Upper lobe of left lung (tissue), 6 donors: ENCODE measurements at places on chromosomes 7 and 10. TPM values are rescaled to one million over a fixed set of nuclear protein-coding genes. Genes with fewer than 3 reads are reported as not detected.

ITPRID1 gene
- total RNA-seq: 0.30 TPM

TSPAN15 gene
- total RNA-seq: 66.3 TPM

TMEM176B gene
- 32.3 TPM for total RNA-seq

FAM25C gene
- total RNA-seq: not detected

STEAP2 gene
- 18.7 TPM for total RNA-seq

TDRD1 gene
- total RNA-seq: 0.15 TPM

RAB19 gene
- 1.9 TPM for total RNA-seq

CRHR2 gene
- 0.30 TPM for total RNA-seq

LIPN gene
- total RNA-seq: 0.91 TPM

ENTPD1 gene
- total RNA-seq: 18.0 TPM

TMEM140 gene
- total RNA-seq: 34.5 TPM

SLC16A9 gene
- 1.0 TPM for total RNA-seq

CLDN3 gene
- total RNA-seq: 30.3 TPM

ZNF804B gene
- total RNA-seq: not detected

SLC18A3 gene
- total RNA-seq: not detected

CFAP69 gene
- 29.3 TPM for total RNA-seq

CPN1 gene
- total RNA-seq: not detected

GRCh38 chr10:97338041-97338440, 3.5 kb upstream of the FRAT2 start:
- no peak for DNase-seq
- no peaks in the 10 kb centered on the region for H3K27me3 ChIP-seq
- H3K27ac ChIP-seq: no peak overlapping the region
- H3K36me3 ChIP-seq: no peaks in the 10 kb centered on the region
- H3K4me3 ChIP-seq: no peak overlapping the region
- peaks cover 31% of the 10 kb centered on the region for H3K4me1 ChIP-seq

GRCh38 chr7:129903935-129904334, 48.8 kb downstream of the UBE2H start:
- H3K36me3 ChIP-seq: peaks cover 12% of the 10 kb centered on the region
- DNase-seq: no peak
- H3K4me1 ChIP-seq: peaks cover 23% of the 10 kb centered on the region

DNA sequence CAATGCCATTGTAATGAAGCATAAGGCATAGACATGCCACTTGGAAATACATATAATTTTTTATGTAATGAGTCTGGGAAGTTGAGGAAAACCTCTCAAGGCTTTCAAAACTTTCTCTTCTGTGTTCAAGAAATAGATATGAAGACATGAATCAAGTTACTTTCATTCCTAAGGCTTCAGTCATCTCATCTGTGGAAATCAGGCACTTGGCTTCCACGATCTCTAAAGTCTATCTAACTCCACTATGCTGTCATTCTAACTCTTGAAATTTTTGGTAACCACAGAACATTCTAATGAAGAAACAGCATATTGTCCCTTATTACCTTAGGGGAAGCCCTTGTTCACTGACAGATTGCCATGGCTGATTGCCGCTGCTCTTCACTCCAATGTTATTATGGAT, 242.6 kb downstream of the CNTNAP2 start:
- no peak for DNase-seq
- H3K27ac ChIP-seq: no peak overlapping the region
- no peaks in the 10 kb centered on the region for H3K36me3 ChIP-seq
- H3K4me1 ChIP-seq: no peaks in the 10 kb centered on the region

- H3K4me1 ChIP-seq: peaks cover 7% of the 10 kb centered on the region
- DNase-seq: no peak
Measured at GRCh38 chr7:137908106-137908505, 61.3 kb upstream of the DGKI start.

DNA sequence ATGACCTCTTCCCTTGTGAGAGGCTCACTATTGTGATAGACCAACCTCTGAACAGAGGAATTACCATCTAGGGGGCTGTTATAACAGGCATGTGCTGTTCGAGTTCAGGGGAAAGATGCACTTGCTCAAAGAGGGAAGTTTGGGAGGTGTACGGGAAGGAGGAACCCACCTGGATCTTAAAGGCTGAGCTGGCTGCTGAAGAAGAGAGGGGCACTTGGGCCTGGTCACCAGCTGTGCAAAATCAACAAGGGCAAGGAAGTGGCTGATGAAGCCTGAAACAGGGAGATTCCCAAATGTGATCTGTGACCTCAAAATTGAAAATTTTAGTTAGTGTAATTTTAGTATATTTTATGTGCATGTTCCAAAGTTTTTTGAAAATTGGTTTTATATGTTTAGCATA, 407.2 kb downstream of the AUTS2 start:
- no peaks in the 10 kb centered on the region for H3K27me3 ChIP-seq
- H3K4me3 ChIP-seq: no peak overlapping the region

GRCh38 chr7:116834815-116835504, 27.4 kb upstream of the CAPZA2 start:
- H3K36me3 ChIP-seq: no peaks in the 10 kb centered on the region
- no peak overlapping the region for H3K4me3 ChIP-seq

DNA sequence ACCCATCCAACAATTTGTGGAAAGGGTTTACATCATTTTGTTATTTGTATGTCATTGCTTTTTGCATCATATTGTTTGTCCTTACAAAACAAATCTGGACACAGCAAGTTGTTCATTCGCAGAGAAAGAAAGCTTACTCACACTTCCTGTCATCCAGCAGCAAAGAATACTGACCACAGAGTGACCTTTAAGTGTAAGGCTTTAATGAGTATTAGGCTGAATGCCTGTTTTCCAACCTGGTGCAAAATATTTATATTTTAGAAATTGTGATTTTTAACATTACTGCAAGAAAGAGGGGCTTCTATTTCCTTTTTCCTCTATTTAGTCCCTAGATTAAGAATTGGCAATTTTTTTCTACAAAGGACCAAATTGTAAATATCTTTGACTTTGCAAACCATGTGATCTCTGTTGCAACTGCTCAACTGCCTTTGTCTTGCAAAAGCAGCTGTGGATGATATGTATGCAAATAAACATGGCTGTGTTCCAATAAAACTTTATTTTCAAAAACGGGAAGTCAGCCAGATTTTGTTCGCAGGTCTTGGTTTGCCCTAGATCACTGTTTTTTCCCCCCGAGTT, 27.8 kb upstream of the ITGB1 start:
- peaks cover 31% of the 10 kb centered on the region for H3K4me1 ChIP-seq
- H3K27me3 ChIP-seq: no peaks in the 10 kb centered on the region
- no peaks in the 10 kb centered on the region for H3K36me3 ChIP-seq
- peak overlapping the region; percentile 69 for H3K27ac ChIP-seq

DNA sequence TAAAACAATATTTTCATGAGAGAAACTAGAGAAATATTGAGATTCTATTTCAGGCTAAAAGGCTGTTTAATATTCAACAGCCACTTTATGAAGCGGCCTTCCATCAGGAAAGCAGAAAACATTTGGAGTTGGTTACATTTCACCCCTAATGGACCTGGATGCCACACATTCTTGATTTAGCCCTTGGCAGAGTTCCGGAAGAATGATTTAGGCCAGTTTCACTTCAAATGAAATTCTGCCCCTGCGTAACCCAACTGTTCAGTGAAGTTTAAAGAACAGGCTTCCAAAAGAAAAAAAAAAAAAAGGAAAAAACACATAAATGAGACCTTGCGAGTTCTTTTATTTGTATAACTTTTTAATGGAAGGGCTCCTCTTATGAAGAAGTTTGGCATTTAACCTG, 239.2 kb upstream of the AKR1E2 start:
- no peak for DNase-seq
- no peaks in the 10 kb centered on the region for H3K27me3 ChIP-seq
- no peak overlapping the region for H3K4me3 ChIP-seq

DNA sequence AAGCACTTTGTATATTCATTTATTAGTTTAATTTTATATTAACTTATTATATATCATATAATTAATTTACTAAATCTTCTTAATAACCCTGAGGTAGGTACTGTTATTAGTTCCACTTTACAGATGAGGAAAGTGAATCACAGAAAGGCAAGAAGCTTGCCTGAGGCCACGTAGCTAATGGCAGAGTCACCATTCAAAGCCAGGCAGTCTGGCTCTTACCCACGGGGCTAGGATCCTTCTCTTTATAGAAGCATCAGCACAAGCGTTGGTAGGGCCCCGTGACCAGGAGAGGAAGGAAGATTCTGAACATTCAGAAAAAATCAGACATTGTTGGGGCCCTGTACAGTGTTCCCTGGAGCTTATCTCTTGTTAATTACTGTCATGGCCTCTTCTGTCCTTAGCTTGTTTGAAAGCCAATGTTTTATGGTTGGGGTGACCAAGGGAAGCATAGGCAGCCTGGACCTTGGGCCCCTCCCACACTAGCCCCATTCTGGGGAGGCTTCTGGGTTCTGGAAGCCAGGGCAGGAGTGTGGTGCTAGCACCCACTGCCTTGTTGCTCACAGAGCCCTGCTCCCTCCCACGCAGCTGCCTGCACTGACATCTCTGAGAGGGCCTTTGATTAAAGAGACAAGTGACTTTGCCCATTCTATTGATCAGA, 31.1 kb upstream of the SLF2 start:
- H3K4me3 ChIP-seq: no peak overlapping the region
- peaks cover 11% of the 10 kb centered on the region for H3K4me1 ChIP-seq
- no peak for DNase-seq
- H3K27me3 ChIP-seq: no peaks in the 10 kb centered on the region
- H3K36me3 ChIP-seq: no peaks in the 10 kb centered on the region

GRCh38 chr7:158684329-158684728, 20.3 kb downstream of the NCAPG2 start:
- H3K4me1 ChIP-seq: no peaks in the 10 kb centered on the region
- no peak overlapping the region for H3K27ac ChIP-seq
- H3K27me3 ChIP-seq: no peaks in the 10 kb centered on the region
- no peak for DNase-seq

GRCh38 chr10:78231939-78232338, 198.3 kb downstream of the RPS24 start:
- no peaks in the 10 kb centered on the region for H3K27me3 ChIP-seq
- no peaks in the 10 kb centered on the region for H3K4me1 ChIP-seq
- no peaks in the 10 kb centered on the region for H3K36me3 ChIP-seq
- no peak for DNase-seq
- no peak overlapping the region for H3K4me3 ChIP-seq

- no peak overlapping the region for H3K4me3 ChIP-seq
- no peak for DNase-seq
- H3K27me3 ChIP-seq: peaks cover 3% of the 10 kb centered on the region
Measured at GRCh38 chr10:103504181-103504783, 10.8 kb downstream of the NEURL1 start.

- H3K4me1 ChIP-seq: no peaks in the 10 kb centered on the region
- no peak overlapping the region for H3K4me3 ChIP-seq
- no peaks in the 10 kb centered on the region for H3K36me3 ChIP-seq
- no peak overlapping the region for H3K27ac ChIP-seq
- H3K27me3 ChIP-seq: no peaks in the 10 kb centered on the region
Measured at GRCh38 chr10:74329873-74330272, 178.9 kb downstream of the ADK start.

- no peaks in the 10 kb centered on the region for H3K36me3 ChIP-seq
- no peak overlapping the region for H3K27ac ChIP-seq
- no peaks in the 10 kb centered on the region for H3K4me1 ChIP-seq
- no peaks in the 10 kb centered on the region for H3K27me3 ChIP-seq
Measured at GRCh38 chr7:80369321-80369720, 142.5 kb downstream of the GNAT3 start.

- H3K4me1 ChIP-seq: no peaks in the 10 kb centered on the region
- no peak overlapping the region for H3K27ac ChIP-seq
- H3K36me3 ChIP-seq: no peaks in the 10 kb centered on the region
- no peak for DNase-seq
- H3K27me3 ChIP-seq: no peaks in the 10 kb centered on the region
Measured at GRCh38 chr7:103680161-103681144, 234.4 kb upstream of the SLC26A5 start.

- H3K4me3 ChIP-seq: no peak overlapping the region
- no peaks in the 10 kb centered on the region for H3K27me3 ChIP-seq
- DNase-seq: no peak
- peaks cover 5% of the 10 kb centered on the region for H3K4me1 ChIP-seq
- H3K27ac ChIP-seq: no peak overlapping the region
Measured at GRCh38 chr7:35550831-35551230, 144.1 kb downstream of the HERPUD2 start.

GRCh38 chr7:71267734-71268469, 136.0 kb downstream of the GALNT17 start:
- no peak for DNase-seq
- H3K27me3 ChIP-seq: no peaks in the 10 kb centered on the region
- H3K4me1 ChIP-seq: no peaks in the 10 kb centered on the region
- H3K36me3 ChIP-seq: no peaks in the 10 kb centered on the region
- H3K27ac ChIP-seq: no peak overlapping the region

GRCh38 chr10:117374506-117375359, 507 bp downstream of the PDZD8 start:
- H3K27ac ChIP-seq: peak overlapping the region; percentile 99
- peaks cover 28% of the 10 kb centered on the region for H3K4me1 ChIP-seq
- no peaks in the 10 kb centered on the region for H3K36me3 ChIP-seq
- H3K27me3 ChIP-seq: no peaks in the 10 kb centered on the region

GRCh38 chr7:2312267-2312929, 1.8 kb downstream of the SNX8 start:
- H3K4me3 ChIP-seq: no peak overlapping the region
- no peak for DNase-seq
- no peaks in the 10 kb centered on the region for H3K36me3 ChIP-seq
- no peak overlapping the region for H3K27ac ChIP-seq
- no peaks in the 10 kb centered on the region for H3K27me3 ChIP-seq

DNA sequence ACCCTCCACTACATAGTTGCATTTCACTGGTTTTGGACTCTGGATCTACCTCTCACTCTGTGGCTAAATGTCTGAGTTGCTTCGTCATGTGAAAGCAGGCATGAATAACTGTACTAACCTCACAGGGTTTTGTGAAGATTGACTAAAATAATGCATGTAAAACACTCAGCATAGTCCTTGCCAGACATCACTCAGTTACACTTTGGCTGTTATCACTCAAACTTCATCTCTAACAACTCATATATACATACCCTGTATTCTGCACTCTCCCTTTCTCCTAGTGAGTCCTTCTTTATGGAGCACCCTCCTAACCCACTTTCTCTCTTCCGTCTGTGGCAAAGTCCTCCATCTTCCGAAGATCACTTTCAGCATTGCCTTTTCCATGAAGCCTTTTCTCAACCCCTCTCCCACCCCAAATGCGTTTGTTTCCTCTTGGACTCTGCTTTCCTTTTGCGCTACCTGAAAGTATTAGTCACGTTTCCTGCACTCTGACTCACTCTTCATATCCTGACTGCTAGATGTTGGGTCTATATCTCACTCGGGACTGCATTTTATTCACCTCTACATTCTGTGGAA, 72.6 kb downstream of the OSBPL3 start:
- no peak for DNase-seq
- H3K27me3 ChIP-seq: no peaks in the 10 kb centered on the region
- H3K27ac ChIP-seq: no peak overlapping the region

DNA sequence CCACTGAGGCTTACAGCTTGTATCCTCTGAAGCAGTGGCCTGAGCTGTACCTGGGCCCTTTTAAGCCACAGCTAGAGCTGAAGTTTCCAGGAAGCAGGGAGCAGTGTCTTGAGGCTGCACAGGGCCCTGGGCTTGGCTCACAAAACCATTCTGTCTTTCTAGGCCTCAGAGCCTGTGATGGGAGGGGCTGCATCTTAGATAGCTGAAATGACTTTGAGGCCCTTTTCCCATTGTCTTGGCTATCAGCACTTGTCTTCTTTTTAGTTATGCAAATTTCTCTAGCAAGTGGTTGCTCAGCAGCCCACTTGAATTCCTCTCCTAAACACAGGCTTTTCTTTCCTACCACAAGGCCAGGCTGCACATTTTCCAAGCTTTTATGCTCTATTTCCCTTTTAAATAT, 864.2 kb downstream of the REEP3 start:
- H3K27ac ChIP-seq: no peak overlapping the region
- no peaks in the 10 kb centered on the region for H3K27me3 ChIP-seq
- no peaks in the 10 kb centered on the region for H3K4me1 ChIP-seq
- DNase-seq: no peak
- no peaks in the 10 kb centered on the region for H3K36me3 ChIP-seq

GRCh38 chr10:97759158-97759887, 12.5 kb downstream of the SFRP5 start:
- H3K27me3 ChIP-seq: no peaks in the 10 kb centered on the region
- no peak overlapping the region for H3K27ac ChIP-seq
- peaks cover 25% of the 10 kb centered on the region for H3K36me3 ChIP-seq
- no peaks in the 10 kb centered on the region for H3K4me1 ChIP-seq
- DNase-seq: peak; percentile 69
